Heart left ventricle (tissue), 16 donors: ENCODE measurements at places on chromosomes 1 and 21.

- no peak for DNase-seq
Measured at GRCh38 chr21:28762357-28762735, 230.3 kb downstream of the LTN1 start.

- peak; percentile 81 for DNase-seq
Measured at GRCh38 chr1:111733183-111733991, 5.8 kb downstream of the INKA2 start.

DNA sequence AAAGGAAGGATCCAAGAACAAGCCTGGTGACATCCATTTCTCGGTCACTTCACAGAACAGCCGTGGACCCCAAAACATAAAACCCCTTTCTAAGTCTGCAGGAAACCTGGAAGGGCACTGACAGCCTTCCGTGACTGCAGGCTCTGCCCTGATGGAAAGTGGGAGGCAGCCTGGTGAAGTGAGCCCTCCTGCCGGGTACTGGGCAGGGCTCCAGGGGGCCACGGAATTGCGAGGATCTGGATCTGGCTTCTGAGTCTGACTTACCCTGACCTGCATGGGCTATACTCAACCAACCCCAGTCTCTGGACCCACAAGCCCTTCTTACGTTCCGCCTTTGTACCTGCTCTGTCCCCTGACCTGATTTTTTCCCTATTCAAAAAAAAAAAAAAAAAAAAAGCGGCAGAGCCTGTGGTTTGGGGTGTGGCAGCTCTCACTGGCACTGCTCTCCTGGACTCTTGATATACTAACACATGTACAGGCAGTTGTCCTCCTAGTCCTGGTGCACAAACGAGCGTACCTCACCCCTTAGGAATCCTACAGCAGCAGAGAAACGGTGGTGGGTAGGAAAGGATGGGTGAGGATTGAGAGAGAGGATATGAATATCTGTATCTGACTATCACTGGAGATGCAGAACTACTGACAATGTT lies 82.9 kb downstream of the BEND5 start:
- DNase-seq: no peak

DNA sequence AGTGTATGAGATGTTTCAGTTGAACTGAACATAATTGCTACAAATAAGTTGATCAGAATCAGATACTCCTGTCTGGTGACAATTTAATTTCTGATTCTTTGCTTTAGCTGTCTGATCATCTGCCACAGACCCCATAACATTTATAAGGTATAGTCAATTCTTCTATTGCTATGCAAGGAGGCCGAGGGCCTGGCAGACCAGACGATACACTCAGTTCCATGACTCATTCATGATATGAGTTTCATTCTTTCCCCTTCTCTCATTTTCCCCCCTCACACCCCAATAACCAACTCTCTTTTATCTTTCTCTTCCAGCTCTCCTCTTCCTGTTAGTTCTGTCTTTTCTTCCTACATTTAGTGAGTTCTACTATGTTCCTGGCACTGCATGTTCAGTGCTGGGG lies 236.8 kb downstream of the PAPPA2 start:
- DNase-seq: no peak

GRCh38 chr1:151003180-151003579 lies 3.5 kb downstream of the MINDY1 start:
- DNase-seq: no peak

DNA sequence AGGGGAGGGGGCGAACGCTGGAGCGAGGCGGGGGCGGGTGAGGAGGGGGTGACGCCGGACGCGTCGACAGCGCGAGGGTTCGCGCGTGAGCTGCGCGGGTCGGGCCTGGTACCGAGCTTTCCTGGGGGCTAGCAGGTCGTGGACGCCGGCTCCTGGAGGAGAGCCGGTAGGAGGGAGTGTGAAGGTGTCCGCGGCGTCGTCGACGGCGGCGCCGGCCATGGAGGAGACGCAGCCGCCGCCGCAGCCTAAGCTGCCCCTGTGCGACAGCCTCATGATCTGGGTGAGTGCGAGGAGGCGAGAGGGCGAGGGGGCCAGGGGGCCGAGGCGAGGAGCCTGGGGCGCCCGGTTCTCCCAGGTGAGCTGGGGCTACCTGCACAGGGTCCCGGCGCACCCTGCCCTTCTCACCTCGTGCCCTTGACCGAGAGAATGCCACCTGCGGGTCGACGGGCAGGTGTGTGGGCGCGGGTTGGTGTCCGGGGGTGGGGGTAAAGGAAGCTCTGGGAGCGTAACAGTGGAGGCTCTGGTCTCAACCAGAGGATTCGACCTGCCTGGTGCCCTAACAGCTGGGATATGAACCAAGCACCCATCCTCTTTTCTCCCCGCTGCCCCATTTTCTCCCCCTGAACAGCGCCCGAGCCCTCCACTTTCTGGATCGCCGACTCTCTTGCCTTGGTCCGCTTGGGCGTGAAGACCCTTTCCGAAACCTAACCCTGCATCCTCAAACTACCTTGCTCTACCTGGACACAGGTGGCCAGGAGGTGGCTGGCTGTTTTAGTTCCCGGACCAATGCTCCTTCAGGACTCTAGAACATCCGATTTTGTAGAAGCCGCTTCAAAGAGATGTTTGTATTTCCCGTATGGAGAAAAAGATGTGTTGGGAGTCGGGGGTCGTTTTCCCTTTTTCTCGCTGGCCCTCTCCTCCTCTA lies at the start of gene HOOK1:
TSS of gene HOOK1 (plus strand) at position 49 of the 925 bp plus-strand sequence. CDS start at position 218, 169 bp downstream.
- no peak for DNase-seq

- peak; percentile 12 for DNase-seq
Measured at GRCh38 chr1:9435153-9435636, 104.1 kb upstream of the SLC25A33 start.

DNA sequence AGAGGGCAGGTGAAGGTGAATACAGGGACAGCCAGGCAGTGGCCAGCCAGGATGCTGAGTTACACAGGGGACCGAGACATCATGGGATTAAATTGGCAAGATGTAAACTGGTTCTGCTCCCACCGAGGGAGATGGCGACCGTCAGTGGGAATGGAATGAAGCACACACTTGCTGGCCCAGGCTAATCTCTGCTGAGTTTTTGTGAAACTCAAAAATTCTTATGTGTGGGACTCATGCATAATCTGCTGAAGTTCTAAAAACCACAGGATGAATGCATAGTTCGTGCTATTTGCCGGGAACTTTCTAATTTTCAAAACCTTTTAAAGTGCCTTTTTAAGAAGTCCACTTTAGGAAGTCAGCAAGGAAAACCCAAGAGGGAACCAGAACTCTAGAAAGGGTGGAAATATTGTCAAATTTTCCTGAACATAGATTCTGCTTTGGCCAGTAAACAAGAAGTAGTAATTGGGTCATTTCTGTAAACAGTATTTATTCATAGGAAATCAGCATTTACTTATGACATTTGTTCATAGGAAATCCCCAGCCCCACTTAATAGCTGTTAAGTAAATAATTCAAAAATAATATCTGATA lies 85.4 kb upstream of the ROR1 start:
- DNase-seq: no peak

DNA sequence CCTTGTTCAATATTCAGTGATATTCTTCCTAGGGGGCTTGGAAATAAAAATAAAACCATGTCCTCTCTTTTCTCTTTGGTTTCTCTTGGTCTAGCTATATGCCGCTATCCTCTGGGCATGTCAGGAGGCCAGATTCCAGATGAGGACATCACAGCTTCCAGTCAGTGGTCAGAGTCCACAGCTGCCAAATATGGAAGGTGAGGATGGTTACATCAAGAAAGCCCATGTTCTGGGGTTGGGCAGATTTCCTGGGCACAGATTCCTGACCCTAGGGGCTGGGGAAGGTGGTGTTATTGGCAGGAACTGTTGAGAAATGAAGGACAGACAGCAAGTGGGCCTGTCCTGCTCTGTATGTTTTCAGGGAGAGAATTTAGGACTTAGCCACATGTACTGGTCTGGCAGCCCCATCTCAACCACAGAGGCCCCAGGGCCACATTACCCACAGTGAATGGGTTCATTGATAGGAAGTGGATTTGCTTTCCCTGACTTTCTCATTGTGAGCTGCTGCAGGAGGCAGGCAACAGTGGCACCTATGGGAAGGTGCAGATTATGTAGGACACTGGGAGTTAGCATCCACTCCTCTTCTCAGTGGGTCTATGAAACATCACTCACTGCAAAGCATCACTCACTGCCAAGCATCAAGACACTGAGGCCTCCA lies 37.4 kb upstream of the HSD17B7 start:
- DNase-seq: no peak

- DNase-seq: no peak
Measured at GRCh38 chr1:69121723-69122122, 446.0 kb upstream of the LRRC7 start.

DNA sequence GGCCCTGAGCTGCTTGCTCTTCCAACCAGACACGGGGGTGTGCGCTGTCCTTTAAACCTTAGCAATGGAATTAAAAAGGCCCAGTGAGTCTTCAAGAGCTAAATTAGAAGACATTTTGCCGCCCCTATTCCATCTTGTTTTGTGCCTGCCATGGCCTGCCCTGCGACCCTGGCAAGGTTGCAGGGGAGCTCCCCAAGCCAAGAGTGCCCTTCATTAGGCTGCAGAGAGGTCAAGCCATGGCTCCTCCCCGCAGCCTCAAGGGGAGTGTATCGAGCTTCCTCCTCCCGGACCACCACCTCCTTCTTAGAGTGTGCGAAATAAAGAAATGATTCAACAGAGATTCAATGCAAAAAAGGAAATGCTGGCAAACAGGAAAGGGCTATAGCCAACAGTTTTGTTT lies 256.2 kb downstream of the DYRK1A start:
- no peak for DNase-seq

DNA sequence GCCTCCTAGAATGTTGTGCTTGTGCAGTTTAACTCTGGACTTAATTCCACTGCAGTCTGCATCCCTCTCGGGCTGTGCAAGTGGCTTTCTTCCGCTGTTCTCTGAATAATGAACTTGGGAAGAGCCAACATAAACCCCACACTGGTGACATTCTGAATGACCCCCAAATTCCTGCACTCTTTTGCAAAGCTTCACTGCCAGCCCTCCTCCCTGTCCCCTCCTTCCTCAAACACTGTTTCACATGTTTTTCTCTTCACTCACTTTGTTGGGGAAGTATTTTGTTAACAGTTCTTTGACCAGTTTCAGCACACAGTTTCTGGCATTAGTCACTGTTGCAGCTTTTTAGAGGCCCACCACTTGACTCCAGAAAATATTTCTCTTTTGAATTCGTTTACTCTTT lies 39.7 kb downstream of the GNG12 start:
- no peak for DNase-seq

- DNase-seq: no peak
Measured at GRCh38 chr1:10380594-10381275, 18.1 kb upstream of the PGD start.

DNA sequence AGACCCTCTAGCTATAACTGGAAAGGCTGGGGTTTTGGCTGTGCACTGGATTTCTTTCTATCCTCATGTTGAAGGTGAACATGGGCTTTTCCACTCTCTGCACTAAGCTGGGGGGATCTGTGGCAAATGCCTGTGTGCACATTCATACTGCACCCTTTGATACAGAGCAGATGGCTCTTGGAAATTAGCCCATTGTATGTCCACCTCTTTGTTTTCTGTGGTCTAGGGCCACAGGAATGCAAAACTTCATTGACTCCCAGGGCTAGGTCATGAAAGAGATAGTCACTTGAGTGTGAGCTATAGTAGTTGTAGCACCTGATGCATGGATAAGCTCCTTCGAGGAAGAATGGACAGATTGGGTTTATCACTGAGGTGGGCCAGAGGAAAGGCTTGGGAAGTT lies 5.7 kb upstream of the OR14A16 start:
- no peak for DNase-seq

DNA sequence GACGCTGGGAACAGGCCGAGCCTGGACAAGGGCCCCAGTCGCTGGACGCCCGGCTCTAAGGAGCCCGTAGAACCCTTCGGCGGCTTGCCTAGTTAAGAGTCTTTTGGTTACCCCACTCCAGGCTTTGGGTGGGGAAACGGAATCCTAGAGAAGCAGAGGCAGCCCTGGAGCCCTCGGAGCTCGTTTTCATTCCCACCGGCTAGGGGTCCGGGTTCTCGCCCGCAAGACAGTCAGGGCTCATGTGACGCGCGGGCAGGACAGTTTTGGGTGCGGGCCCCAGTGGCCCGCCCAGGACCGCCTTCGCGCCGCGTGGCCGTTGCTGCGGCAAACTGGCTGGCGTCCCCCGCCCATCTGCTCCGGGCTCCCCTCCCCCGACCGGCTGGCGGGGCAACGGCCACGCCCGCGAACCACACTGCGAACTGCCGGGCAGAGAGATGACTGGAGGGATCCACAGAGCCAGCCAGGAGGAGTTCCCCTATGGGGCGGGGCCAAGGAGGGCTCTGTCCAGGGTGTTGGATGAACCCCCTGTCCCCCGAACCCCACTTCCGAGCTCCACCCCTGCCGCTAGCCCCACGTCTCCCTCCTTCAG lies 829 bp upstream of the HES2 start:
- DNase-seq: no peak

DNA sequence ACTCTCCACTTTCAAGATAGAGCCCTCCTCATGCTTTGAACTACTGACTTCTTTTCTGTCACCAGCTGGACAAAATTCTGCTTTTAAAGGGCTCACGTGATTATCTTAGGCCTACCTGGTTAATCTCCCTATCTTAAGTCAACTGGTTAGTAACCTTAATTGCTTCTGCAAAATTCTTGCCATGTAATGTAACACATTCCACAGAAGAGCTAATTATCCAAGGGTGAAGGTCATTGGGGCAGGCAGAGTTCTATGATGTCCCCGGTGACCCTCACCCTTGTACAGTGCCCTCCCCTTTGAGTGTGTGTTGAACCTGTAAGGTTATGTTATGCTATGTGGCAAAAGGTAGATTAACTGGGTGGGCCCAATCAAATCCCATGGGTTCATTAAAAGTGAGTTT lies 25.2 kb upstream of the FOXE3 start:
- DNase-seq: no peak

DNA sequence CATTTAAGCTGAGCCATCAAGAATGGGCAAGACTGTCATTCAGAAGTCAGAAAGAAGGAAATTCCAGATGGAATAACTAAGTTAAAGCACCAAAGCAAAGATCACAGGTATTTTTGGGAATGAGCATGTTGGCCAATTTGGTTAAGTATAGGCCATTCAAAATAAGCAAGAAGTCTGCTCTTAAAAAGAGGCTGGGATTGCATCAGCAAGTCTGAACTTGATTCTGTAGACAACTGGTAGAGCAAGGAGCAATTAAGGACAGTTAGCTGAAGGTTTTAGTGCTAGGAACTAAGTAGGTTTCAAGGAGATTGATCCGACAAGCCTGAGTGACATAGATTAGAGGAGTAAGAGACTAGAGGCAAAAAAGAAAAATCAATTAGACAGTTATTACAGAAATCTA lies 8.4 kb downstream of the ANKRD45 start:
- no peak for DNase-seq

GRCh38 chr1:28180306-28181305 lies 4.1 kb upstream of the PTAFR start:
- DNase-seq: no peak

- DNase-seq: peak; percentile 15
Measured at GRCh38 chr21:44415073-44416025, 40.0 kb upstream of the LRRC3 start.

DNA sequence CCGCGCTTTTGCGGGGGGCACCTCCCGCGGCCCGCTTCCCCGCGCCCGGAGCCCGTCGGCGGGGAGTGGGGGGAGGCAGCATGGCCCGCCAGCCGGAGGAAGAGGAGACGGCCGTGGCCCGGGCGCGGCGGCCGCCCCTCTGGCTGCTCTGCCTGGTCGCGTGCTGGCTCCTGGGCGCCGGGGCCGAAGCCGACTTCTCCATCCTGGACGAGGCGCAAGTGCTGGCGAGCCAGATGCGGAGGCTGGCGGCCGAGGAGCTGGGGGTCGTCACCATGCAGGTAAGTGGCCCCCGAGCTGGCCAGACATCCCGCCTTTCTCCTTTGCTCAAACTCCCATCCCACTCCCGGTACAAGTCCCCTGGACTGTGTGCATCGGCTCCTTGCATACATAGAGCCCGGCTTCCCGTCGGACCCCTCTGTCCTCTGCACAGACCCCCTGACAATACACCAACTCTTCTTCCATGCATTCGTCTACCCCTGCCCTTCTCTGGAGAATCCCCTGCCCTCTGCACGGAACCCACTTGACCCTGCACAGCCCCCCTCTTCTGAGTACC lies 812 bp downstream of the CACHD1 start:
- DNase-seq: peak; percentile 44
